ENCODE measurements at places on chromosomes 3 and 15. TPM values are rescaled to one million over a fixed set of nuclear protein-coding genes. Genes with fewer than 3 reads are reported as not detected.

Gene HRG
- total RNA-seq = 0.25 TPM

Gene EAF2
- total RNA-seq = 2.2 TPM

Gene SPATA12
- not detected for total RNA-seq

Gene SPESP1
- total RNA-seq = 1.5 TPM

Gene STRA6
- 0.98 TPM for total RNA-seq

GRCh38 chr3:31227131-31227562, 305.6 kb upstream of the STT3B start:
- H3K27ac ChIP-seq = no peak overlapping the region
- H3K36me3 ChIP-seq = no peaks in the 10 kb centered on the region
- DNase-seq = no peak
- no peaks in the 10 kb centered on the region for H3K27me3 ChIP-seq
- no peak overlapping the region for H3K4me3 ChIP-seq

GRCh38 chr15:78685159-78685921, 44.3 kb upstream of the CHRNB4 start:
- no peak for DNase-seq
- no peak overlapping the region for H3K4me3 ChIP-seq
- no peaks in the 10 kb centered on the region for H3K27me3 ChIP-seq
- peaks cover 15% of the 10 kb centered on the region for H3K4me1 ChIP-seq

DNA sequence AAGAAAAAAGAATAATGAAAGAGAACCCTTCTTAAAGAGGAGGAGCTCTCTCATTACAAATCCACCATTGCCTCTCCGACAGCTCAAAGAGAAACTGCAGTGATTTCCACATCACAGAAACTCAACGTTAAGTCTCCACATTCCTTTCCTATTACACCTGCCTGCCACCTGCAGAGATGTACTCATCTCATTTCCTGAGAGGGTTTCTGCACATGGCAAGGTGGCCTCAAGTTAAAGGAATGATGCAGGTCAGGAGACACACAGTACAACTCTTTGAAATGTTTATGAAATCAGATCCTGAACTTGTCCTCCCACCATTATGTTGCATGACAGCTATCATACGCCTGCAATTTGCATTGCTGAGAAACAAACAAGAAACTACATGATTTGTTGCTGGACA, 458.4 kb upstream of the ADAMTS9 start:
- no peaks in the 10 kb centered on the region for H3K27me3 ChIP-seq
- no peak for DNase-seq
- no peak overlapping the region for H3K27ac ChIP-seq
- no peaks in the 10 kb centered on the region for H3K4me1 ChIP-seq
- H3K4me3 ChIP-seq = no peak overlapping the region
- no peaks in the 10 kb centered on the region for H3K36me3 ChIP-seq

DNA sequence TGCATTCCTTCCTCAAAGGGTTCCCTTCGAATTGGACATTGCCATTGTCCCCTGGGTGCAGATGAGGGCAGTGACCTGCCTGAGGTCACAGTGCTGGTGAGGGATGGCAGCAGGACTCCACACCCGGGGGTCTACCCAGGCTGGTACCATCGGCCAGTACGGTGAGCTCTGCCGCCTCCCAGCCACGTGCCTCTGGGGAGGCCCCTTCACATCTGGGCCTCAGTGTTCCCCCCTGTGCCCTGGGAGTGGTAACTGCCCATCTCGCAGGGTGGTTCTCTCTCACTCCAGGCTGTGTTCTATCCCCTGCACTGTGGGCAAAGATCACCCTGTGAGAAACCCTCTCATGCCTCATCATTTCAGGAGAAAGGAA, 99.4 kb upstream of the IQSEC1 start:
- H3K27ac ChIP-seq = no peak overlapping the region
- no peaks in the 10 kb centered on the region for H3K36me3 ChIP-seq
- no peaks in the 10 kb centered on the region for H3K27me3 ChIP-seq
- H3K4me3 ChIP-seq = no peak overlapping the region

DNA sequence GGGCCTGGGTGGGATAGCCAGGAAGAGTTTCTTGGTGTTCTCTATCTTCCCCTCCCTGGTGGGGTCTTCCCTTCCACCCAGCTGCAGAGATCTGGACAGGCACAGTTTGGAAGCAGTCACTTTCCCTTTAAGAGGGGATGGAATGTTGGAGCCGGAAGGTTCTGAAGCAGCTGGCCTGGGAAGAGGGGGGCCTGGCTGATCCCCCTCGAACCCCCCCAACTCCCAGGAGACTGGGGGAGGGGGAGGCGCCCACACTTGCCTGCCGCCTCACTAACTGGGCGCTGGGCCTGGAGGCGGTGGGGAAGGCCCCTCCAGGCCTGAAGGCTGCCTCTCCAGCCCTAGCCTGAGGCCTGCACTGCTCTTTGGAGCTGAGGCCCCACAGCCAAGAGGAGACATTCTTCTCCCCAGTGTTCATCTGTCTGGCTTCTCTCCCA, 1.4 kb downstream of the DVL3 start:
- no peaks in the 10 kb centered on the region for H3K36me3 ChIP-seq
- H3K4me1 ChIP-seq = peaks cover 65% of the 10 kb centered on the region
- no peaks in the 10 kb centered on the region for H3K27me3 ChIP-seq

DNA sequence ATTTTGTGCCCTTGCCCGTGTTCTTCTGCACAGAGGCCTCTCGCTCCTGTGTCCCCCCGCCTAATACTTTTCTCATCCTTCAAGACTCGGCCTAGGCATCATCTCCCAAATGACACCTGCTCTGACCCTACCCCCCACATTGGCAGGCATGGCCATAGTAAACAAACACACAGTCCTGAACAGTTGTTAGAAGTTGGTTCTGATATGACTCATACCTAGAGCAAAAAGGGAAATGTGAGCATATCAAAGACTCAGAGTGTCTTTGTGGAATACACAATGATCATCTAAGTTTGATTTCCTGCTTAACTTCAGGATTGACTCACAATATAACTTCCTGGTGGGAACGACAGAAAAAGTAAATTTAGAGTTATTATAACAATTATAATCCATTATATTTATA, 120.5 kb downstream of the POLR2M start:
- no peak overlapping the region for H3K27ac ChIP-seq

DNA sequence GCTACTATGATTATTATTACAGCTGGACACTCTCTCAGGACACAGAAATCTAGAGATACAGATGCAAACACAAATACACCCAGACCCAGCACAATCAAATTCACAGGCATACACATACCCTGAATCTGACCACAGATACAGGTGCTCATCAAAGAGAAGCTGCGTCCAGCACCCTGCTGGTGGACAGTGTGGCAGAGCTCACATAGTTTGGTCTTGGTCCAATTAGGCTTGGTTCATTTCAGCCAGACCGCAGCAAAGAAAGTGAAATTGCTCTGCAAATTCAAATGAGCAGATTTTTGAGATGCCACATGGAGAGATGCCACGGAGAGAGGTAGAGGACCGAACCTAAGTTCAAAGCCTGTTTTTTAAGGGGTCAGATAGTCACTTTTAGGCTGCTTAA, 55.6 kb downstream of the ANAPC13 start:
- H3K27ac ChIP-seq = no peak overlapping the region
- H3K27me3 ChIP-seq = no peaks in the 10 kb centered on the region
- H3K4me3 ChIP-seq = no peak overlapping the region
- DNase-seq = no peak
